Urinary bladder (tissue), 4 donors: ENCODE measurements at places on chromosomes 5 and 9.

GRCh38 chr5:37120270-37120669 is 128.9 kb downstream of the CPLANE1 start:
- no peak for DNase-seq

GRCh38 chr9:94956731-94957130 is 230.2 kb downstream of the AOPEP start:
- DNase-seq: no peak

DNA sequence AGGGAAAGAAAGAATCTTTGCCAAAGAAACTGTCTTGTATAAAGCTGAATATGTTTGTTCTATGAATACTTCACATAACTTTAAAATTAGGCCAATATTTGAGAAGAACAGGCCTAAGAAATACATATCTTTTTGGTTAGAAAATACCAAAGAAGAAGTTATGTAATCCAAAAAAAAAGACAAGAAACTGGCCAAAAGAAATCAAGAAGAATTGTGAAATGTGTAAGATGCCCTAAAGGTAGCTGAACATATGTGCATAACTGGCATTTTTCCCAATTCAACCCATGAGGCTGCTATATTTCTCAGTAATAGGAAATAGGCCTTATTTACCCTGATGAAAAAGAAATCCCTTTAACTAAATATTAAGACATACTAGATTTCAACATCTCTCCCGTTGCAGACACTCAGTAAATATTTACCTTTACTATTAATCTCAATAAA is 290.0 kb downstream of the CETN3 start:
- no peak for DNase-seq

DNA sequence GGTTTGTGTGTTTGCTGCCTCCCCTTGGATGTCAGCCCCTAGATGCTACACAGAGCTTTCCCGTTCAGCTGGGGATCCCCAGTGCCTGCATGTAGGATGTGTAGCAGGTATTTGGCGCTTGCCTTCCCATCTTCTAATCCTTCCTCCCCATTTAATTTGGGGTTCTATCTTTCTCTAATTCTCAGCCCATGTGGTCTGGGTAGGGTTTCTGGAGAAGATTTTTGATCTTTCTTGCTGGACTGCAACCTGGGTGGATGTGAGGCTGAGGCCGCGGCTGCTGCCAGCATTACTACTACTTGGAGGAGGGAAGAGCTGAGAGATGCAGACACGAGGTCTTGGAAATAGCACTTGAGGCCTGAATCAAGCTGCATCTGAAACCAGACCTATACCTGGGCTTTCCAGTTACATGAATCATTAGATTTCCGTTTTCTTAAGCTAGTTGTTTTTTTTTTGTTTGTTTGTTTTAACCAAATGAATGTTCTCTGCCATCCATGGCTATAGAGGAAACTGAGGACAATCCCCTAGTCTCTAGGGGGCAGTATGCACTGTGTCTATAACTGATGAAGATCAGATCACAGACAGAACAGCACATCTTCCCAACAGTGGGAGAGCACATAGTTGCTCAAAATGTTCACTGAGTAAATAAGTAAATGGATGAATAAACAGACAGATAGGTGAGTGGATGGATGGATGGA is 178.6 kb downstream of the FGF18 start:
- DNase-seq: no peak

- DNase-seq: no peak
Observed at GRCh38 chr5:56538580-56538979, 276.8 kb upstream of the MAP3K1 start.

GRCh38 chr9:122370869-122371755 is at the start of gene PTGS1:
Gene PTGS1 (plus strand): TSS chr9:122371024. CDS start chr9:122371085, 61 bp downstream.
- DNase-seq: no peak

GRCh38 chr9:35859310-35859989 is 10.8 kb downstream of the OR13J1 start:
- no peak for DNase-seq

DNA sequence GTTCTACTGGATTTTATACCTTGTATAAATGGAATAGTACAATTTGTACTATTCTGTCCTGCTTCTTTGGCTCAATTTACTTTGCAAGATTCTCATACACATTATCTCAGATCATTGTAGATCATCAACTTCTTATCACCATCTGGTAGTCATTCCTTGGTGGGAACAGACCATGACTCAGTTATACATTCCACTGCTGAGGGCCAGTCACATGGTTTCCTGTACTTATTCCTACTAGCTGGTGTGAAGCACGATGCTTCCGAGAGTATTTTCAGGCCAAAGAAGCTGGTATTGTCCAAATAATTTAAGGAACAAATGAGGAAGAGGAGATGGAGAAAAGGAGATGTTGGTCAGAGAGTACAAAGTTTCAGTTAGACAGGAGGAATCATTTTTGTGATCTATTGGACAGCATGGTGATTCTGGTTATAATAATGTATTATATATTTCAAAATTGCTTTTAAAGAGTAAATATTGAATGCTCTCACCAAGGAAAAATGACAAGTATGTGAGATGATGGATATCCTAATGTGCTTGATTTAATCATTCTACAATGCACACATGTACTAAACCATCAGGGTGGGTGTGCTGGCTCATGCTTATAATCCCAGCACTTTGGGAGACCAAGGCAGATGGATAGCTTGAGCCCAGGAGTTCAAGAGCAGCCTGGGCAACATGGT is 124.1 kb downstream of the SYK start:
- DNase-seq: no peak

DNA sequence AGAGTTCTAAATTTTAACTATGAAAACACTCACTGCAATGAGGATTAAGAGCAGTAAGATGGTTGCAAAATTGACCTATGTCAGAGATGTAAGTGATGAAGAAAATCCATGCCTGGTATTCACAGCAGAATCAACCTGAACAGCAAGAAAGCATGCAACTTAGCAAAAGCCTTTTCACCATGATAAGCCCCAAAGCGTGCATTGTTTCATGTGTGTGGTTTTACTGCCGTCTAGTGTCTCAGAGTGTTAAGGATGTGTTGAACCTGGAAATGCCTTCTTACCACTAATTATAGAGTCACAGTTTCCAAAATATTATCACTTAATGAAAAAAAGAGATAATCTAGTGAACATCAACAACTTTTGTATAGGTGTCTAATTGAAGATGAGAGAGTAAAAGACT is 415.2 kb upstream of the TRPC7 start:
- no peak for DNase-seq

DNA sequence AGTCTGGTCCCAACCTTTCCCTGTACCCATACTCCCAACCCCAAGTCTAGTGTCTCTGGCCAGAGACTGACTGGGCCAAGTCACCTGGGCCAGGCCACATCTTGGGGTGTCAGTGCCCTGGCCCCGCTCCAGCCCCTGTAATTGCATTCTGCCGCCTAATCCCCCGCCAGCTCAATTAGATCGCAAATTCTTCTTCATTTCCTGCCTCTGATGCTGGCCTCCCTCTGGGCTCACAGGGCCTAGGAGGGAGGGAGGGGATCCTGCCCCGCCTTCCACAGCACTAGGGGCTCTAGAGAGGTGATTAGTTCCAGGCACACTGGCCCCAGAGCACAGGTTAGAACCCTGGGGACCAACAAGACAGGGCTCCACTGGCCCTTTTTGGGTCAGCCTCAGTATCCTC is 5.5 kb downstream of the CXXC5 start:
- no peak for DNase-seq

DNA sequence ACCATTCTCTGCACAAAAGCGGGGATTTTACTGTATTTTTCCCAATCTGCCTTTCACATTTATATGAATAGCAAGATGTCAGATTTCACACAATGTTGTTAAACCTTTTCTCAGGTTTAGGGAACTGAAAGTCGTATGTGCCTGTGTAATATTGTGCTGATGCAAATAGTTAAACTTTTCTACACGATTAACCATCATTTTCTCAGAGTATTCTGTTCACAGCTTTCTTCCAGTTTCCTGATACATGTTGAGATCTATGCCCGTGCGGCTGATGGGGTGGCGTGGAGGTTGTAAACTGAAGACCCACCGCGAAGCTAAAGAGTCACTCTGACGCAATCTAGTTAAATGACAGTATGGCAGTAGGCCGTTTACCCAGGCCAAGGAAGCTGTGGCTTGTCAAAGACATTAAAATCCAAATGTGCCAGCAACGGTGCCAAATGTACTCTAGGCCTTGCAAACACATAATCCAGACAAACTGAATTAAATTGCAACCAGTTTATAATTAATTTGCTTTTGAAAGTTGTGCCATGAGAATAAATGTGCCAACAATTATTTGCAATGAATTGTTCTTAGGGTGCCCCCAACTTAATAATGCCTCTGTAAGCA is 145.7 kb downstream of the EBF1 start:
- DNase-seq: no peak

DNA sequence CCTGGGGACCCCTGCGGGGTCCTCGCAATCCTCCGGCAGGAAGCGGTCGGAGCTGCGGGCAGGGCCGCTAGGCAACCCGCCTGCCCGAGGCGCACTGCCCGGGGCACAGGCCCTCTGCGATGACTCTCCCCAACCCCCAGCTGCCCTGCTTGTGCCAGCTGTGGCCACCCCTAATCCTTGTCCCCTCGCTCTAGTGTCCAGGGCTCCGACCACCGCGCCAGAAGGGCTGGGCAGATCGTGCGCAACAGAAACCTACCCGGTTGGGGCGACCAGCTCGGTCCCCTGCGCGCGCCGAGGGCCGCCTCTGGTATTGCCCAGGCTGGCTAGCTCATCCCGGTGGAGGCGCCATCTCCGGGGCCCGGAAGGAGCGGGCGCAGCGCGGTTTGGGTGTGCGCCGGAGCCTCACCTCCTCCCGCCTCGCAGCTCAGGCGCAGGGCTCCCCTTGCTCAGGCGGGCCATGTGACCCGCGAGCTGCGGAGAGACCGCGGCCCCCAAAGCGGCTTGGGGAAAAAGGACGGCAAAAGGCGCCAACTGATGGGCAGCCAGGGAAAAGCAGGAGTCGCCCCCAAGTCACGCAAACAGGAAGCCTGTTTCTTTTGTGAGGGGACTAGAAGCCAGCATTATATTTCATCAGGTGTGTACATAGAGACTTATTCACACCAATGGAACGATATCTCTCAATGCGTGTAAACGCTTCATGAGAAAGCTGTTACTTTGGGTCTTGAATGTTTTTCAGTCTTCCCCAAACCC is 46.8 kb upstream of the RNF20 start:
- no peak for DNase-seq

GRCh38 chr9:108160706-108161355 is 671.3 kb upstream of the KLF4 start:
- DNase-seq: no peak

- no peak for DNase-seq
Observed at GRCh38 chr5:135271533-135272310, 127.3 kb downstream of the MACROH2A1 start.

DNA sequence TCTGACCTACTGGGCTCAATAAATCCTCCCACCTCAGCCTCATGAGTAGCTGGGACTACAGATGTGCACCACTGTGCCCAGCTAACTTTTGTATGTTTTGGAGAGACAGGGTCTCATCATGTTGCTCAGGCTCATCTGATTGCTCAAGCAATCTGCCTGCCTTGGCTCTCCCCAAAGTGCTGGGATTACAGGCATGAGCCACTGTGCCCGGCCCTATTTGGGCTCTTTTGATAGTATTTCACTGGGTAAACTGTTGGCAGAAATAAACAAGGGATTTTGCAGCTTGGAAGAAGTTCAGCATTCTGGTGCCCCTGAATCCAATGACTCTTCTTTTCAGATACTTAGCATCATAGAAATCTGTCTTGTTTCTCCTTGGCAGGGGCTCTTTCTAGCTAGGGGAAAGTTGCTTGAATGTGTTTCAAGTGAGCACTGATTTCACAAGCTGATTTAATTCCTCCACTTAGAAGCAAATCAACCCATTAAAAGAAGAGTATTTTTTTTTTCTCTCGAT is 146.8 kb downstream of the PAPPA start:
- no peak for DNase-seq

GRCh38 chr5:44321144-44321725 is 68.0 kb downstream of the FGF10 start:
- no peak for DNase-seq

DNA sequence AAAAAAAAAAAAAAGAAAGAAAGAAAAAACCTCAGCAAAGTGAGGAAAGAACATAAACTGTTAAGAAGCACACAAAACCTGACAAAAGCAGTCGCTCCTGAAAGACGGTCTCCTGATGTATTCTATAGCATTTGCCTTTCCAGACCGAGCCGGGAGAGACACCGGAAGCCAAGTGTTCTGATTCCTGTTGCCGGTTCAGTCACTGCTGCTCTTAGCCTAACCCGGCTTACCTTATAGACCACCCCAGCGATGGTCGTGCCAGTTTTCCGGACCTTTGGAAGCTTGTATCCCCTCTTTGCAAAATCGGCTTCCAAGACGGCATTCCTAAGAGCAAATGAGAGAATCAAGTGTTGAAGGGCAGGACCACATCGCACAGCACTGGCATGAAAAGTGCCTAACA is 630 bp downstream of the PSMB7 start:
- DNase-seq: no peak

DNA sequence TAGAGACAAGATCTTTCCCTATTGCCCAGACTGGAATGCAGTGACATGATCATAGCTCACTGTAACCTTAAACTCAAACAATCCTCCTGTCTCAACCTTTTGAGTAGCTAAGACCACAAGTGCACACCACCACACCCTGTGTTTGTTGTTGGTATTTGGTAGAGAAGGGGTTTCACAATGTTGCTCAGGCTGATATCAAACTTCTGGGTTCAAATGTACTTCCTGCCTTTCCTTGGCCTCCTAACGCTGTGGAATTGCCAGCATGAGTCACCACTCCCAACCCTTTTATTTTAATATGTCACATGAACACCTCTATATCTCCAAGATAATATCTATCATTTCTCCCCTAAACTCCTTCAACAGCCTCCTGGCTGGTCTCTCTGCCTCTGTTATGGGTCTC is 719.0 kb downstream of the PTPRD start:
- DNase-seq: no peak

DNA sequence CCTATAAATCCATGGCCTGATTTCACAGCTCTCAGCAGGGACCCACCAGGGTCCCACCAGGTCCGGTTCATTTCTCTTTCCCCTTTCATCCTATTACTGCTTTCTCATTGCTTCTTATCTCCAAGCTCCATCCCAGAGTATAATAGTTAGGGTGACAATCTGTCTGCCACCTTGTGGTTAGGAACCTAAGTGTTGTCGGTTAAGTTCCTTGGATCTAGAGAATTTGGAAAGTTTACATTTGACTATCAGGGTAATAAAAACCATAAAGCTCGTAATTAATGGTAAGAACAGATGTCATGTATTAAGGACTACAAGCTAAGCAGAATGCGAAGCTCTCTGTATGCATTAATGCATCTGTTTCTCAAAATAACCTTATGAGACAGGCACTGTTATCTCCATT is 259.1 kb downstream of the SH3GL2 start:
- no peak for DNase-seq
